ENCODE measurements at places on chromosomes 6 and 20.

DNA sequence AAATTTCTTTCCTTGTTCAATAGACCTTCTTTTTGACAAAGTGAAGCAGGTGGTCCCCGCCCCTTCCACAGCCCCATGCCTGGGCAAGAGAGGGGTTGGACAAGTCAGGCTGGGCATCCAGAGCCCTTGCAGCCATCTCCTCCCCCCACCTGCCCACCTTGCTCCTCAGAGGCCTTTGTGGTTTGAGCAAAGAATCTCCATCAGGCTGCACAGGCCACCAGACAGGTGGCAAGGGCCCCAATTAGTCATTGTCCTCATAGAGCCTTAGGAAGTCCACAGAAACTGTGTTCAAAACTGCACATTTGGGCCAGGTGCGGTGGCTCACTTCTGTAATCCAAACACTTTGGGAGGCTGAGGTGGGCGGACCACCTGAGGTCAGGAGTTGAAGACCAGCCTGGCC lies 1.5 kb upstream of the MAPK13 start:
- DNase-seq, result no peak

DNA sequence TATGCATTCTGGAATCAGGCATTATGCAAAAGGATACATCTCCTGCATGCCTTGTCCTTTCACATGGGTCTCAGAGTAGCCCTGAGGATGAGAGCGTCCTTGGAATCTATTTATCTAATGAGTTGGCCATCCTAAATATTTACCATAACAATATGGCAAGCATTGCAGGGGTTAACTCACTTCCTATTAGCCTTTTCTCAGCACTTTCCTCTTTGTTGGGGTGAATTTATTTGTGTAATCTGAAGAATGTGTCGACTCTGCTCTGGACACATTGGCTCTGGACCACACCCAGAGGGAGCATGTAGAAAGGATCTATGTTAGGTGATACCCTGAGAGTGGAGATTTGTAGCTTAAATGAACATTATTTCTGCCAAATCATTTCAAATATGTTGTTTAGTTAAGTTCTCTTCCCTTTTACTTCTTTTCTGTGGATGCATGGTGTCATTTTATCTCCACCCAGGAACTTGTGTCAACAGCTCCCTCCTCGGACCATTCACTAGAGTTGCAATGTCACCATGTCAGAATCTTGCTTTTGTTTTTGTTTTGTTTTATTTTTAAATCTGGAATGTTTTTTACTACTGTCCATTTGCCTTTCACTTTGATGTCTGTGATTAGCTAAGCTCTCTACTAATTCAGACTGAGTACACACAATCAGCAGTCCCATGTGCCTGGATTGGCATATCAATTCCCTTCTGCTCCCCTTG lies 757.0 kb upstream of the MMS22L start:
- no peak for DNase-seq

DNA sequence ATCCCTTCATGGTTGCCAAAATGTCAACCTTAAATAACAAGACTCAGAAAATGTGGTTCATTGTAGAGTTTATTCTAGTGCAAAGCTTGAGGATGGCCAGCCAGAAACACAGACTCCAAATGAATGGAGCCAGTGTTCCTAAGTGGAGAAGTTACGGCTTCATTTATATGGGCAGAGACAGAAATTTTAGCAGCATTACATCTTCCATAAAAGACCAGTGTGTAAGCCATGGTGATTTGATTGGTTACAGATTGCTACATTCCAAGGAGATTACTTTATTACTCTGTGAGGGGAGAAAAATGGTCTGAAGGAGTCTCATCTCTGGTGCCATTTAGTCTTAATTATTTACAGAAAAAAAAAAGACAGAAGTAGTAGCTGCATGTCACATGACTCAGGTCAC lies 97.8 kb downstream of the OTOR start:
- no peak for DNase-seq

DNA sequence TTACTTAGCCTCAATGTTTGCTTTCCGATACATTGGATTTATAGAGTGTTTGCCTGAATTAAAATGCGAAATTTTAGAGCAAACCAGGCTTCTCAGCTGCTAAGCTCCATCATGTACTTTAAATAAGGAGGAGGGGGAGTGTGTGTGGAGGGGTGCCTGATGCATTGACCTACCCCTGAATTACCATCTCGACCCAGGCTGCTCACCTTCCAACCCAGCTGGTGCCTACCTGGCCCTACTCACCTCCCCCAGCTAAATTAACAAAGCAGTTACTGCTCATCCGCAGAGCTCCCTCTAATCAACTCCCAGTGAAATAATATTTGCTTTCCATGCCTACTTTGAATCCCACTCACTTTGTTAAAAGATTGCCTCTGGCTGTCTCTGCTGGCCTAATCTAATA lies 544.5 kb downstream of the MAFB start:
- no peak for DNase-seq

DNA sequence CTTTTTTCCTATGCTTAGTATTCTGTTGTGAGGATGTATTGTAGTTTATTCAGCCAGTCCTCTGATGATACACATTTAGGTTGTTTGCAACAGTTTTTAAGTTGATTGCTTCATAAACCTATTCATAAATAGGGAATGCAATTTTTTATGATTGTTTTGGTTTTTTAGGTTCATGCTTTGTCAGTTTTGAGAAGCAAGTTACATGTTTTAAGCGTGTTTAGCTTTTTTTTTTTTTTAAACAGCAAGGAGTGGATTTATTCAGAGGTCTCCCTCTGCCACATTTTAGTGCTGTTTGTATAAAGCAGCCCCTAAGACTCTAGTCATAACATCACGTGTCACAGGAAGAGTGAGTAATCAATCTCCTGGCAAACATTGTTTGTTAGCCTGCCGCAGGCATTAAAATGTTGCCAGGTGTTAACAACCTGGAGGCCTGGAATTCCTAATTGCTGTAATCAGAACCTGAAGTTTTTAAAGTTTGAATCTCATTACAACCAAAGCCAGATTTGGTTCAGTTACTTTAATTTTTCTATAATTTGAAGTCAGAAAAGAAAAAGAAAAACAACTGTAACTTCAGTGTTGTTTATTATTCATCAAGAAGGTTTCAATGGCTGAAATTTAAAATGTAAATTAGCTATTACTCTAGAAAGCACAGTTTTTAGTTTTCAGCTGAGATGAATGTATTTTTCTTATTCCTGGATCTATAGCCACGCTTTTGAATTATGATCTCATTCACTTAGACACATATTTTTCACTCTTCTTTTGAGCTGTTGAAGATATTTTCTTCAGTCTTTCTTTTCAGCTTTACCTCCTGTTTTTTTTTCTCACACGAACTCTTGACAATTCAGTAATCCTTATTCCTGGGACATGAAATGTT lies 59.2 kb downstream of the KCNS1 start:
- DNase-seq, result peak; percentile 91

DNA sequence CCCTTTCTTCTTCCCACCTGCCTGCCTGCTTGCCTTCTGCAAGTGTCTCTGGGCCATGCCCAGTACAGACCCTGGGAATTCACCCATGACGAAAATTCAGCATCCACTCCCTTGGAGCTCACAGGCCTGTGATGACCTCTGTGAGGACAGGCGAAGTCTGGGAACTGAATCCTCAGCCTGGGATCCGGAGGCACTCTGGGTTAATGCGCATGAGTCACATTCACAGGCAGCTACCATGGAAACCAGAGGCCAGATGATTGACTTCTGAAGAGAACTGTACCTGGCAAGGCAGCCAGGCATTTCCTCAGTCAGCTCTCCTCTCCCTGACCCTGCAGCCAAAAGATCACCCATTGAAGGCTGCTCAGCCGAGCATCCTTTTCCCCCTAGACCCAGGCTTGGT lies 41.0 kb downstream of the SLC9A8 start:
- DNase-seq, result peak; percentile 61

DNA sequence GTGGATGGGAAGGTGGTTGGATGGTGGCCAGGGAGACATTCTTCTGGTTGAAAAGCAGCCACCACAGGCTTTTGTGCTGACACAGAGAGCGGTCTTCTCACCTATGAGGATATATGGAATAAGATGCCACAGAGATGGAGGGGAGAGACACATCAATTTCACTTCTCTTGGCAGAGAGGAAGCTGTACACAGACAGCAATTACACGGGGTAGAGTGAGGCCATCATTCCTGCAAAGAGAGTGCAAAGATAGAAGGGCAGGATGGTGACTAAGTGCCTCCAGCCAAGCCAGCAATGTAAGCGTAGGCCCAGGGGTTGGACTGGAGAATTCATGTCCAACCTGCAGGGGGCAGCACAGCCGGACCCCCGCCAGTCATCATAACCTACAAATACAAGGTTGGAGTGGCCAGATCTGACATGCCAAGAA lies 56.4 kb downstream of the NRN1 start:
- DNase-seq, result peak; percentile 44

- no peak for DNase-seq
Measured at GRCh38 chr6:169622618-169623017, 79.2 kb downstream of the WDR27 start.

GRCh38 chr6:33165581-33166258 lies 26.5 kb downstream of the COL11A2 start:
- DNase-seq, result no peak

- DNase-seq, result no peak
Measured at GRCh38 chr6:57147955-57148858, 23.9 kb upstream of the BAG2 start.

DNA sequence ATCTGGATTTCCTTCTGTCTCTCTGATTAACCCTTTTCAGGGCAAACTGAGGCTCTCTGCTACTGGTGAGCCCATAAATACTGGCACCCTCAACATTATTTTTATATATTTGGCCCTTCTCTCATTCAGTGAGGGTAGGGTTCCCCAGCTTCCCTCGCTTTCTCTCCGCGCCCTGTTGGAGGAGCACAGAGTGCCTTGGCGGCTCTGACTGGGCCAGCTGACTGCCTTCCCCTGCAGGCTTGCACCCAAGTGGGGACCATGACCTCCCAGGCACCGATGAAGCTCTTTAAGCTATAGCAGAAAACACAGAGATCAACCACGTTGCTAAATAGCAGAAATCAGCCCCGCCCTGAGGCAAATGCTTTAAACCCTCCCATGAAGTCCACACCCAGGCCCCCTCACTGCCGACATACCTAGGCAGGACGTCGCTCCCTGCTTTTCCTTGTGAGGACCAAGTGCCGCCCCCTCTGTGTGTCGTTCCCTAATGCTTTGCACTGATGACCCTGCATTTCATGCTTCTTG lies 105.0 kb downstream of the HUS1B start:
- DNase-seq, result no peak

DNA sequence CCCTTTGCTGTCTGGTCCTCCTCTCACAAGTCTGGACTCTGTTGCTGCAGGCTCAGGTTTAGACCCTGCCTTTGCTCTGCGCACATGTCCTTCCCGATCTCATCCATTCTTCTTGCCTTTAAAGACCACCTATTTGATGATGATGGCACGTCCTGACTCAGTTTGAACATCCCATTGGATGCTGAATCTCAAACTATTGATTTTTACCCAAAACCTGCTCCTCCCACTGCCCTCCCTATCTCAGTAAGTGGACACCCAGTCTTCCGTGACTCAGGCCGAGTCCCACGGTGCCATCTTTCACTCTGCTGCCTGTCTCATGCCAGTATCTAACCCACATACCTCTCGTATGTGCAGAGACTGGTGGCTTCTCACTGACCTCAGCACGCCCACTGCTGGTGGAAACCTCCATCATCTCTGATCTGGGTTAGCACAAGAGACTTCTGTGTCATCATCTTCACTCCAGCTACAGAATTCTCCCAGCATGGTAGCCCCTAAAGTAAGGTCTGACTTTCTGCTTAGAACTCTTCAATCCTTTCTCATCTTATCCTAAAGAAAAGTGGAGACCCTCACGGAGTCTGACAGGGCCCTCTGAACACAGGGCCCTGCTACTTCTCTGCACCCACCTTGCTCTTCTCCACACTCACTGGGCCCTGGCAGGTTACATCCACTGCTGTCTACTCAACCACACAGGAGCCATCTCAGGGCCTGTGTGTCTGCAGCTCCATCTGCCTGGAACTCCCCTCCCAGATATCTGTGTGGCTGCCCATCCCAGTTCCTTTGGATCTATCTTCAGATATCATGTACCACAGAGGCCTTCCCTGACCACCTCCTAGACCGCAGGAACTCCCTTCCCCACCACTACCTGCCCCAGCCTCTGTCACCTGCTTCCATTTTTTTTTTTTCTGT lies 387.1 kb upstream of the AGPAT4 start:
- DNase-seq, result no peak

- DNase-seq, result no peak
Measured at GRCh38 chr20:24672886-24673677, 203.7 kb downstream of the SYNDIG1 start.

GRCh38 chr6:128425856-128426255 lies 94.5 kb downstream of the PTPRK start:
- DNase-seq, result no peak

GRCh38 chr6:33960345-33961313 lies 156.8 kb upstream of the MLN start:
- DNase-seq, result no peak

GRCh38 chr6:166763606-166764472 lies 136.8 kb upstream of the RPS6KA2 start:
- DNase-seq, result no peak

GRCh38 chr20:45840700-45841198 lies 7.2 kb downstream of the SNX21 start:
- no peak for DNase-seq

DNA sequence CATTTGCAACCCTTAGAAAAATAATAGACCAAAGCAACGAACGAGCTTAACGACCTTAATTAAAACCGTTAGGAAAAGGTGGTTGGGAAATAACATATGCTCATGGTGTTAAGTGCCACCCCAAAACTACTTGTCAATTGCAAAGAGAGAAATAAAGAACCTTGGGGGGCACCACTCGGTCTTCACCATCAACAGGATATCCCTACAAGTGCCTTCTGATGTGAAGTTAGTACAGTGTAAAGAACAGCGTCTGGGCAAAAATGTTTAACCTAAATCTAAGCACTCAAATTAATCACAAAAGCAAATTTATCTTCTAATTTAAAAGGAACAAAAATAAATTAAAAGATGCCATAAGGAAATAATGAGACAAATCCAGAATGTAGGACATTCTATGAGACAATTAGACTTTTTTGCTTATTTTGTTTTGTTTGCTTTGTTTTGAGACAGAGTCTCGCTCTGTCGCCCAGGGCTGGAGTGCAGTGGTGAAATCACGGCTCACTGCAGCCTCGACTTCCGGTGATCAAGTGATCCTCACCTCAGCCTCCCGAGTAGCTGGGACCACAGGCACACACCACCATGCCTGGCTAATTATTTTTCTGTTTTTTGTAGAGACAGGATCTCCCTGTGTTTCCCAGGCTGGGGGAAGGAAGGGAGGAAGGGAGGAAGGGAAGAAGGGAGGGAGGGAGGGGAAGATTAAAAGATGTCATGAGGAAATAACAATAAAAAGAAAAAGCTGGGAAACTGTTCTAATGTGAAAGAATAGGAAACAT lies 41.3 kb upstream of the BTN3A2 start:
- no peak for DNase-seq

- DNase-seq, result no peak
Measured at GRCh38 chr6:65280060-65280459, 427.0 kb downstream of the EYS start.

DNA sequence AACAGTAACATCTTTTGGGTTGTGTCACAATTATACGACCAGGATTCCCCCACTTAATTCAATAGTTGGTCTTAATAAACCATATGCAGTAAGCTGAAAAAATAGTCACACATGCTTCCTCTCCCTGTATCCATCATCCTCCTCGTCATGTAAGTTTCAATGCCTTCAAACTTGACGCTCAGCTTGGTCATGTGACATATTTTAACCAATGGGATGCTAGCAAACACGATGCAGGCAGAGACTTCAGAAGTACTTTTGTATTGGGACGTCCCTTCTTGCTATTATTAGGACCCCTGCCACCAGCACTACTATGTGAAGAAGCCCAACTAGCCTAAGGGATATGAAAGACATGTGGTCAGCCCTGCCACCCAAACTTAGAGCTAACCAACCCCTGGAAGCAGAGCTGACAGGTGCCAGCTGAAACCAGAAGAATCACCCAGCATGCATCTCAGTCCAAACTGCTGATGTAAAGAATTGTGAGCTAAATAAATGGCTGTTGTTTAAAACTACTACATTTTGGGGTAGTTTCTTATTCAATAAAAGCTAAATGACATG lies 49.3 kb downstream of the CGA start:
- DNase-seq, result no peak
